ENCODE measurements at places on chromosomes 1 and 21.

- DNase-seq = no peak
Measured at GRCh38 chr1:25648681-25649440, 32.3 kb downstream of the MAN1C1 start.

DNA sequence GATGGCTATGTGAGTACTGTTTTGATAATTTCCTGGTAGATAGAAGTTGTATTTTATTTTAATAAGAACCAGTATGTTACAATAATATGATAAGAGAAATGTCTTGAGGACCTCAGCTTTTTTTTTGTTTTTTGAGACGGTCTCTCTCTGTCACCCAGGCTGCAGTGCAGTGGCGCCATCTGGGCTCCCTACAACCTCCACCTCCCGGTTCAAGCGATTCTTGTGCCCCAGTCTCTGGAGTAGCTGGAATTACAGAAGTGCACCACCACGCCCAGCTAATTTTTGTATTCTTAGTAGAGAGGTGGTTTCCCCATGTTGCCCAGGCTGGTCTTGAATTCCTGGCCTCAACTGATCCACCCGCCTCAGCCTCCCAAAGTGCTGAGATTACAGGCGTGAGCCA lies 968.1 kb upstream of the ADGRL4 start:
- no peak for DNase-seq

- DNase-seq = peak; percentile 44
Measured at GRCh38 chr1:244796719-244797406, 38.6 kb upstream of the COX20 start.

GRCh38 chr1:219442611-219443061 lies 170.3 kb downstream of the ZC3H11B start:
- no peak for DNase-seq

- no peak for DNase-seq
Measured at GRCh38 chr1:29197590-29197924, 15.9 kb upstream of the SRSF4 start.

All from pancreas (tissue), 10 donors.